ENCODE measurements at places on chromosomes 1 and 21. TPM values are rescaled to one million over a fixed set of nuclear protein-coding genes. Genes with fewer than 3 reads are reported as not detected.
A peak's percentile ranks its signal among the peaks of the same experiment; 100 is the strongest.

GRCh38 chr21:27595716-27596115 is 628.8 kb upstream of the ADAMTS5 start:
- H3K36me3 ChIP-seq = no peaks in the 10 kb centered on the region
- H3K4me1 ChIP-seq = no peaks in the 10 kb centered on the region
- no peak for DNase-seq
- H3K27ac ChIP-seq = no peak overlapping the region
- H3K4me3 ChIP-seq = no peak overlapping the region

DNA sequence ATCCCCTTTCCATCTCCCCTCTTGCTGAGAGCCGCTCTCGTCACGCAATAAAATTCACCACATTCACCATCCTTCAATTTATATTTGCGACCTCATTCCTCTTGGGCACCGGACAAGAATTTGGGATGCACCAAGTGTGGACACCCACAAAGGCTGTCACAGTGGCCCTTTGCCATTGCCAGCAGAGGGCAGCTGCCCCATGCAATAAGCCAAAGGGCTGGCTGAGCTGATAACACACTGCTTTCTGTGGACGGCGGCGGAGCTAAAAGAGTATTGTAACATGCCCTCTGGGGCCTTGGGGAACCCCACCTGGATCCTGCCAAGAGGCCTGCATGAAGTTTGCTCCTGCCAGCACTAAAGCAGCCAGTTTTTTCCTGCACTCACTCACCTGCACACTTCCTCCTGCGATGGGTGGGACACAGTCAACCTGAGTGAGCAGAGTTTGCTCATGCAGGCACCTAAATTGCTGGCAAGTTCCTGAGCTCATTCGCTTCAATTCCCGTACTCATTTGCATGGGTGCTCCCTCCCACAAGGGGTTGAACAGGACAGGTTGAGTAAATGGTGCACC is 792.3 kb upstream of the ADAMTS5 start:
- no peaks in the 10 kb centered on the region for H3K36me3 ChIP-seq
- no peaks in the 10 kb centered on the region for H3K27me3 ChIP-seq
- H3K27ac ChIP-seq = no peak overlapping the region
- no peaks in the 10 kb centered on the region for H3K4me1 ChIP-seq
- H3K4me3 ChIP-seq = no peak overlapping the region
- DNase-seq = no peak

GRCh38 chr1:27554759-27555699 is 48.9 kb downstream of the AHDC1 start:
- peaks cover 29% of the 10 kb centered on the region for H3K36me3 ChIP-seq
- H3K4me1 ChIP-seq = peaks cover 36% of the 10 kb centered on the region
- H3K27me3 ChIP-seq = no peaks in the 10 kb centered on the region
- no peak overlapping the region for H3K27ac ChIP-seq

- DNase-seq = no peak
- H3K4me1 ChIP-seq = peaks cover 31% of the 10 kb centered on the region
- no peaks in the 10 kb centered on the region for H3K27me3 ChIP-seq
- H3K27ac ChIP-seq = peak overlapping the region; percentile 31
- H3K36me3 ChIP-seq = no peaks in the 10 kb centered on the region
These were observed 1.9 kb upstream of the PRMT2 start for GRCh38 chr21:46633566-46633965.

DNA sequence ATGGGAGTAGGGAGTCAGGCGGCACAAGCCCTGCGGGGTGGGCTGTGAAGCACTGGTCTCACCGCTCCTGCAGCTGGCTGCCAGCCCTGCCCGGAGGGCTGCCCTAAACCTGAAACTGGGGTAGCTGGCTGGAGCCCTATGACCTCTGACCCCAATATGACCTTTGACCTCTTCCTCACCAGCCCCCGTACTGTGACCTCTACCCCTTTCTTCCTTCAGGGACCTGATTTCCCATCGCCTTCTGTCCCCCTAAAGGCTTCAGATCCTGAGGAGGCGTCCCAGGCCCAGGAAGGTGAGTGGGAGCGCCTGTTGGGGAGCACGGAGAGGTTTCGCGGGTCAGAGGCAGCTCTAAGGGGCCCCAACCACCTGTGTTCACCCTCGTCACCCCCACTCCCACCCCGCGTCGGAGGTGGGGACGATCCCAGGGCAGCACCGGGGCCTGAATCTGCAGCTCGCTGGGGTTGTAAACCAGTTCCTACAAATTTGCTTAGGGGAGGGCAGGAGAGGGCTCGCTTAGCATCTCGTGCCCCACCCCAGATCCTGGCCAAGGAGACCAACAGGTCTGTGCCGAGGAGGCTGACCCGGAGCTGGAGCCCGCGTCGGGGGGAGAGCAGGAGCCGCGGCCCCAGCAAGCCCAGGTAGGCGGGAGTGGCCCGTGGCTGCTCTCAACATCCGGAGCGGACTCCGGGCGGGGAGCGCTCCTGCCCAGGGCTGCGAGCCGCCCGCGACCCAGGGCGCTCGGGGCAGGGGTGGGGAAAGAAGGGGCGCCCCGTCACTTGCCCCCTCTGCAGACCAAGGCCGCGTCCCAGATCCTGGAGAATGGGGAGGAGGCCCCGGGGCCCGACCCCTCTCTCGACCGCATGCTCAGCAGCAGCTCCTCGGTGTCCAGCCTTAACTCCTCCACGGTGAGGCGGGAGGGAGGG is 7.3 kb downstream of the SYTL1 start:
- no peak overlapping the region for H3K27ac ChIP-seq
- peaks cover 45% of the 10 kb centered on the region for H3K36me3 ChIP-seq
- no peaks in the 10 kb centered on the region for H3K27me3 ChIP-seq
- DNase-seq = peak; percentile 57

DNA sequence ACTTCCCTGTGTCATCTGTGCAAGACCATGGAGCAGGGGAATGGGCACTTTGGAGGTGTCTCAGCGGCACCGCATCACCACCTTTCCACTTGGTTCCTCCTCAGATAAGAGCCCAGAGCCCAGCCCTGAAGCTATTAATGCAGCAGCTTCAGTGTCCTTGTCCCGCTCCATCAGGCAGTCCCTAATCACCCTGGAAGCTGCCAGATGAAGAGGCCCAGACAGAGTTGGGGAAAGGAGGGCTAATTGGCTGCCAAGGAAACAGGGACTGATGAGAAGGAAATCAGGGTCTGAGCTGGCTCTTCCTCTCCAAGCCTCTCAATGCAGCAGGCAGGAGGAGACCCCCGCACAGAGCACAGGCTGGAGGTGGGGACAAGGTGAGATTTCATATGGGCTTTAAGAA is 83.1 kb upstream of the KLHDC7A start:
- no peaks in the 10 kb centered on the region for H3K4me1 ChIP-seq
- no peak overlapping the region for H3K27ac ChIP-seq
- H3K4me3 ChIP-seq = no peak overlapping the region
- no peaks in the 10 kb centered on the region for H3K36me3 ChIP-seq

DNA sequence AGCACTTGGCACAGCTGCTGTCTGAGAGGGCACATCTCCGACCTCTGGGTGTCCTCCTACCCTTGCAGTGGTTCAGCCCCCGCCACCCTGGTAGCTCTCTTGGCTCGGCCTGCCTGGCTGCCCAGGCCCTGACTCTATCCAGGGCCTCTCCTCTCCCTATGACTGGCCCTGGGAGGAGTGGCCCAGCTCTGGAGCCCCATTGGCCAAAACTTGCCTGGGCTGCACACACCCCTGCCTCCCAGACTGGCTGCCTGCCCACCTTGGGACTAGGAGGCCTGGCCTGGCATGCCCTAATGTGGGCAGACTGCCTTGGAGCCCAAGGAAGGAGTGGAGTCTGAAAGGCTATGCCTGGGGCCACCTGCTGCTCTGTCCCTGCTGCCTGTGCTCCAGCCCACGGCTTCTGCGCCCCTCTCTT is 33.6 kb downstream of the ACOT11 start:
- H3K36me3 ChIP-seq = no peaks in the 10 kb centered on the region
- no peaks in the 10 kb centered on the region for H3K4me1 ChIP-seq
- H3K27ac ChIP-seq = no peak overlapping the region
- no peak for DNase-seq

GRCh38 chr1:90504509-90504908 is 212.6 kb downstream of the BARHL2 start:
- no peak for DNase-seq
- no peaks in the 10 kb centered on the region for H3K4me1 ChIP-seq
- H3K27me3 ChIP-seq = no peaks in the 10 kb centered on the region
- no peak overlapping the region for H3K27ac ChIP-seq

DNA sequence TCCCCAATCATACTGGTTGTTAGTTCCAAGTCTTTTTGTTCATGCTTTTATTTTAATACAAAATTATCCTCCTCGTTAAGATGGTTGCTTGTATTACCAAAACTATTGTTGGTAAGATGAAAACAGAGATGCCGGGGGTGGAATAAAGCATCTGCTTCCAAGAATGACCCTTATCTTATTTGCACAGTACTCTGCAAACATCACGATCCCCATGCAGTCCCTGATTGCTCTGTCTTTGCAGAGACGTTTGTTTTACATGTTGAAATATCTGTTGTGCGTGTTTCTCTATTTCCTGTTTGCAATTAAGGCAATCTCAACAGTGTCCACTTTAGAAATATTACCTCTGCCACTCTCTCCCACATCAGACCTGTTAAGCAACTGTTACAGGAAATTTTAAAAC is 141.3 kb upstream of the NCAM2 start:
- H3K4me1 ChIP-seq = no peaks in the 10 kb centered on the region
- no peak overlapping the region for H3K4me3 ChIP-seq
- H3K27me3 ChIP-seq = no peaks in the 10 kb centered on the region
- H3K27ac ChIP-seq = no peak overlapping the region
- no peak for DNase-seq

DNA sequence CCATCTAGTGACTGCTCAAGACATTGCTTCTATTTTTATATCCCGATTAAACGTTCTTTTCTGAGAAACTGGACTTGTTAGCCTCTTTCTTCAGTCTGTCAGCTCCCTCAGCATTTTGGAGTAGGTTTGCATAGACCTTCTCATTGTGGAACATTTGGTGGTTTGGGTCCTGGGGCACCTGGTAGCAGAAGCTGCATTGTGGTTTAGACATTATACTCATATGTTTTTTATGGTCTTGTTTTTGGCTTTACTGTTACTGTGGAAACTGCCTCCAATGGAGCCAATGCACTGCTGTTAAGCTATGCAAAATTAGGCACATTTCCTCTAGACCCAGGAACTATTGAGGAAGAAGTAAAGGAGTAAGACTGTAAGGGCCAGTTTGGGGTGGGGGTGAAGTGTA is 36.7 kb upstream of the LRRC8B start:
- H3K27me3 ChIP-seq = peaks cover 3% of the 10 kb centered on the region
- H3K27ac ChIP-seq = no peak overlapping the region
- peaks cover 5% of the 10 kb centered on the region for H3K4me1 ChIP-seq
- H3K36me3 ChIP-seq = no peaks in the 10 kb centered on the region
- no peak overlapping the region for H3K4me3 ChIP-seq

- DNase-seq = no peak
- H3K36me3 ChIP-seq = no peaks in the 10 kb centered on the region
- no peak overlapping the region for H3K27ac ChIP-seq
- H3K27me3 ChIP-seq = no peaks in the 10 kb centered on the region
- H3K4me3 ChIP-seq = no peak overlapping the region
- no peaks in the 10 kb centered on the region for H3K4me1 ChIP-seq
These were observed 28.7 kb downstream of the PHC2 start for GRCh38 chr1:33402206-33402605.

DNA sequence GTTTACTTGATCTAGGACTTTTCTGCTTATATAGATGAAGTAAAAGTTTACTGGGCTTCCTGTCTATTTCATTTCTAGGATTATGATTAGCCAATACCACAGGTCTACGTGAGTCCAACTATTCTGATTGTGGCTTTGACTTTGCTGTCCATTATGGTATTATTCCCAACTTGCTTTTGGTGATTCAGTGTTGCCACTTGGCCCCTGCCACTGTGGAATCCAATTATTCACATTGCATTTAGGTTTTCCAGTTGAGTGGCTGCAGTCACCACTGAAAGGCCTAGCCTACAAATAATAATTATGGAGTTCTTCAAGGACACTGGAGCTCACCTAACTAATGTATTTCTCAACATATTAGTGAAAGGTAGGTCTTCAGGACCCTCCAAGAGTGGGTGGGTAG is 574.3 kb upstream of the USP24 start:
- no peaks in the 10 kb centered on the region for H3K27me3 ChIP-seq
- no peak for DNase-seq
- no peaks in the 10 kb centered on the region for H3K4me1 ChIP-seq
- H3K27ac ChIP-seq = no peak overlapping the region

DNA sequence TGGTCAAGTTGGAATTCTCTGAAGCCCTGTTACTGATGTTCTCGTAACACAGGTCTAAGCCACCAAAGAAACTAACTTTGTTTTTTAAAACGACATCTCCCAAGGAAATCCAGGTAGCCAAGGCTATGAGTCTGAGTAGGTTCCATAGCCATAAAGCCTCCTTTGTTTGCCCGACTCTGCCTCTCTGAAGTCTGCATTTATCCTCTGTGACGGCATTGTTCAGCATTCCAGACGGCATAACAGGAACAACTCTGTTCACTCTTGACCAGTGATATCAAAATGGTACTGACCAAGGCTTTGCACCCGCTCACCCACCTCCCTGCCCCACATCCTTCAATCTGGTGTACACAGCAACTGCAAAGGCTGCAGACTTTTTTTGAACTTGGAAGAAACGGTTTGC is 14.8 kb downstream of the URB1 start:
- DNase-seq = no peak
- H3K27ac ChIP-seq = no peak overlapping the region
- no peaks in the 10 kb centered on the region for H3K27me3 ChIP-seq
- H3K36me3 ChIP-seq = peaks cover 56% of the 10 kb centered on the region
- H3K4me1 ChIP-seq = no peaks in the 10 kb centered on the region

- no peaks in the 10 kb centered on the region for H3K27me3 ChIP-seq
- no peaks in the 10 kb centered on the region for H3K4me1 ChIP-seq
These were observed 47.4 kb downstream of the CLCA4 start for GRCh38 chr1:86594284-86594770.

DNA sequence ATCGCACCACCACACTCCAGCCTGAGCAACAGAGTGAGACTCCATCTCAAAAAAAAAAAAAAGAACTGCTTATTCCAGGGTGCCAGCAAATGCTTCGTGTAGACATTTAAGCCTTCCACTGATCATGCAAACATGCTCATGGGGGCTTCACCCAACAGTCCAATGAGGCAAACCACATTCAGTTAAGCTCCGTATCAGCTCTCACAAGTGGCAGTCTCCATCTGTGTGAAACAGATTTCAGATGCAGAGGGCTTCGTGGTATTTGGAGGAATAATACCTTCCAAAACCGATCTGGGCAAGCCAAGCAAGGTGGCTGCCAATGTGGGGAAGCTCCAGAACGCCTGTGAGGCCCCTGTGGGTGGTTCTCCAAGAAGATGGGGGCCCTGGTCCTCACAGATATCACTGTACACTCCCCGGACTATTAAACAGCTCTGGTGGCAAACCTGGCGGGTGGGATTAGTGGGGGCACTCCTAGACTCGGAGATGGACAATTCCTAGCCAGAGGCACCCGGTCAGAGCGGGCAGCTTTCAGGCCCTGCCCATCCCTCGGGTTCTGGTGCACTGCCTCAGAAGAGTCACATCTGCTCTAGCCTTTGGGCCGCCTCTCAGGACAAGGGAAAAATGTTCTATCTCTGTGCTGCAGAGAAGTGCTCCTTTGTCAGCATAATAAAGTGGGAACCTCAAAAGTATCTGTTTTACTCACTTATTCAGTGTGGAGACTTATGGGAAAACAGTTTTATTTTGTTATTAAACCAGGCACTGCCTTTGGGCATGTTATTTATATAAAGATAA is 10.2 kb downstream of the CREG1 start:
- H3K4me1 ChIP-seq = peaks cover 3% of the 10 kb centered on the region
- no peaks in the 10 kb centered on the region for H3K27me3 ChIP-seq
- H3K27ac ChIP-seq = no peak overlapping the region
- peaks cover 9% of the 10 kb centered on the region for H3K36me3 ChIP-seq
- no peak for DNase-seq

EDARADD gene
- total RNA-seq = 5.4 TPM

FMOD gene
- not detected for total RNA-seq

C8A gene
- not detected for total RNA-seq

PTGS2 gene
- 6.9 TPM for total RNA-seq

ST6GALNAC5 gene
- total RNA-seq = not detected

SERPINC1 gene
- total RNA-seq = not detected

HTR6 gene
- not detected for total RNA-seq

CTTNBP2NL gene
- 0.07 TPM for total RNA-seq

IGSF21 gene
- total RNA-seq = not detected
